Activated CD4-positive, alpha-beta T cell treated with anti-CD3 and anti-CD28 coated beads for 48 hours (primary cell): ENCODE measurements at places on chromosomes 5 and 9.

GRCh38 chr5:53358794-53359193, 121.6 kb upstream of the FST start:
- DNase-seq = no peak

GRCh38 chr5:155004138-155004744, 9.3 kb upstream of the KIF4B start:
- DNase-seq = peak; percentile 56

DNA sequence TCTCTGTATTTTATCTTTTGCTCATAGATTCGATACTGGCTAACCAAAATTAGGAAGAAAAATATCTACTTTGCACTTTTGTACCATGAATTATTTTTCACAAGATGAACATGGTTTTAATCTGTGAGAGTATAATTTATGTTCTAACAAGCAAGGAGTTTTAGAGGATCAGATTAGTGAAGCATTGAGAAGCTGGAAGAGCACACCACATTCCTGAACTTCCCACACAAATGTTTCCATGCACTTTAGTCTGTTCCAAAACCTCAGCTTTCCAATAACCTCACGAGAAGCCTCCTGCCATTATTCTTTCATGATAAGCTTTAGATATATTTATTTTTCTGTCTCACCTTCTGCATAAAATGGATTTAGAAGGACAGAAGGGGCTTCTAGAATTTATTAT, 98.7 kb upstream of the MPDZ start:
- no peak for DNase-seq

DNA sequence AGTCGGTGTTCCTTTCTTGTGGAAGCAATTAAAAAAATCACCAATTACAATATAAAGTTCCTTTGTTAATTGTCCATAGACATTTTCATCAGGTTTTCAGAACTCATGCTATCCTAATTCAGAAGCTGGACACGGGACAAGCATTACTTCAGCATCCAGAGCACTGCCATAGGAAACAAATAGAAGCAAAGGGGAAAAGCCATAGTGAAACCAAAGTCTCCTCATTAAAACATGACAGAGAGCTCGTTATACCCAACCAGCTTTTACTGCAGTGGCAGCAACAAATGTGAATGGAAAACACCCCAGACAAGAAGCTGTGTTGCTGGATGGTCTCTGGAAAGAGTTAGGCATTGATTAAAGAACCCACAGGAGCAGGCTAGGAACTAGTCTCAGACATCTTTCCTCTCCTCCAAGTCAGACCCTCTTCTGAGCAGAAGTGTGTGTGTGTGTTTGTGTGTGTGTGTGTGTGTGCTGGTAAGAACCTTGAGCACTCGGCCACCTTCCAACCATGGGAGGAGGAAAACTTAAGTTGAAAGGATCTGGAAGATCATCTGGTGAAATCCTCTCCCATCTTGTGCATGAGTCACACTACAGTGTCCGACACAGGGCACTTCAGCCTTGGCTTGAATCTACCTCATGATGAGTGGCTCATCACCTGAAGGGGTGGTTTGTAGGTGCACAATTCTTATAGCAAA, 162.6 kb upstream of the ADAMTS16 start:
- DNase-seq = no peak

GRCh38 chr9:71663216-71663615, 105.1 kb downstream of the CEMIP2 start:
- no peak for DNase-seq

DNA sequence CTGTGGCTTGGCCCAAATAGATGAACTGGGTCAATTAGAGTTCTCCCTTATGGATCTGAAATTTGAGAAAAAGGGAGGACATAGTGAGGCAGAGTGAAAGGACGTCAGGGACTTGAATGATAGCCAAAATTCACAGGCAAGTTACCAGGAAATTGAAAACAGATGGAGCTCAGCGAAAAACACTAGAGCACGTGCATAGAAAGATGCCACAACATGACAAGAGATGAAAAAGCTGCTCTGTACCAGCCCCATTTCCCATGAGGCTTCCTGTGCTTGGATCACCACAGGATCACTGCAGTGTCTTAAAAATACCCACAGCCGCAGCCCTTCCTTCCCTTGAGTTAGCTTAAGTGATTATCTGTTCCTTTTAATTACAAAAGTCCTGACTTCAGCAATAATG, 39.0 kb upstream of the HOMER1 start:
- DNase-seq = no peak

- no peak for DNase-seq
Observed at GRCh38 chr9:71620746-71621145, 147.6 kb downstream of the CEMIP2 start.

DNA sequence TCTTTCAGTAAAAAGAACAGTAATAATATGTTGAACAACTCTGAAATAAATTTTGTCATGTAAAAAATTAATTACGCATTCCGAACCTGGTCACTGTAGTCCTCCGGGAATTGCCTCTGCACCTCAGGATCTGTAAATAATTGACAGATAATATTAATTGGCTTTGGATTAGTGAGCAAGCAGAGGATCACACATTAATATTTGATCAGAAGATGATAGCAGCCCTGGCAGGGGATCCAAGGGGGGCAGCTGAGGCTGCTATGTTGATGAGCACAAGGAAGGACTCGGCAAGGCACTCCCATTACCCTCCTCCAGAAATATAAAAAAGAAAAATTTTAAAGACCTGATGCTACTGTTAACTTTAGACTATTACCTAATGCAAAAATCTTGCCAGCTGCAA, 137.4 kb downstream of the DENND1A start:
- DNase-seq = no peak

- DNase-seq = no peak
Observed at GRCh38 chr5:353612-354580, 32.4 kb downstream of the AHRR start.

- no peak for DNase-seq
Observed at GRCh38 chr5:107118184-107119019, 552.3 kb downstream of the EFNA5 start.

DNA sequence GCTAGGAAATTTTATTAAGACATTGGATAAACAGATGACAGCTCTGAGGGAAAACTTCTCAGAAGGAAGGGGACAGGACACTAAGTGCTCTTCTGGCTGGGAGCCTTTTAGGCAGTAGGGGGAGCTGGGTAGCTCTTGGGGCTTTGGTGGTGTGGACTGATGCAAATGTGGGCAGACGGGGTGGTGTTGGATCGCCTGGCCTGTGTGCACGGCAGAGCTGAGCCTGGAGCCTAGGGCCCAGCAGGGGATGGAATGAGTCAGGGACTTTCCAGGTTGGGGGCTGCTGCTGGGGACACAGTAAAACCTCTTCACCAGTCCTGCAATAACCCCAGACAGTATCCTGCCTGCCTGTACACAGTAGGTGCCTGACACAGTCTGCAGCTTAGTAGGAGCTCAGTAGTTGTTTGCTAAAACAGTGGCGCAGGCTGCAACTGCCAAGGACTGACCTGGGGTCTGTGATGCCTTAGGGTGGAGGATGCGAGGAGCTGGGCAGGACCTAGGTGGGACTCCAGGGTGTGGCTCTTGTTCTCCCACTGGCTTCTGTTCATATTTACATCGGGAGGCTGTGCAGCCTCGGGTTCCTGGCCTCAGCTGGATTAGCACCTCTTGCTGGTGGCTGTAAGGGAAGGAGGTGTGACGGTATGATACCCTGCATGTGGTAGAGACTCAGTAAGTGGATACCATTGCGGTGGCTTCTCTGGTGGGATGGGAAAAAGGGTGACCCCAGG, 83.8 kb downstream of the DAB2IP start:
- DNase-seq = peak; percentile 21

GRCh38 chr5:148540647-148541046, 113.7 kb downstream of the HTR4 start:
- DNase-seq = no peak

DNA sequence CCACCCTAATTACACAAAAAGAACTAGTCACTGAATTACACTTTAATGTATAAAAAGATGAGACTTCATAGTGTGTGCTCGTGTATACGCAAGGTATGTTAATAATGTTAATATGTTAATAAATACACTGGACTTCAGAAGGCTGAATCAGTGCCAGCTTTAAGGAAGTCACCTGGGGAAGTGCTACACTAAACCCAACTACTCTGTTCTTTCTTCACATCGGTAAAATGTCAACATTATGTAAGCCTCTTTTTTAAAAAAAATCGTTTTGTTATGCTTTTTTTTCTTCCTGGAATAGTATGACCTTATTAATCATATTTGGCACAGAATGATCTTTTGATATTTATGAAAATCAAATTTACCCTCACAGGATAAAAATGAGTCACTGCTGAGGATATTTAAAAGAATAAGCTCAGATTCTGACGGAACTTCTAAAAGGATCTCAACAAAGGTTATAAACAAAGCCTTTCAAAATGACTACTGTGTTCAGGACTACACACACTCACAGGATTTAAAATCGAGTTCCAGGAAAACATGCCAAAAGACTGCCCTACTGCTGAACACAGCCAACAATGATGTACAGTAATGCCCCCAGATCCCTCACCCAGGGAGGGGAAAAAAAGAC, 75.9 kb downstream of the AUH start:
- DNase-seq = no peak

DNA sequence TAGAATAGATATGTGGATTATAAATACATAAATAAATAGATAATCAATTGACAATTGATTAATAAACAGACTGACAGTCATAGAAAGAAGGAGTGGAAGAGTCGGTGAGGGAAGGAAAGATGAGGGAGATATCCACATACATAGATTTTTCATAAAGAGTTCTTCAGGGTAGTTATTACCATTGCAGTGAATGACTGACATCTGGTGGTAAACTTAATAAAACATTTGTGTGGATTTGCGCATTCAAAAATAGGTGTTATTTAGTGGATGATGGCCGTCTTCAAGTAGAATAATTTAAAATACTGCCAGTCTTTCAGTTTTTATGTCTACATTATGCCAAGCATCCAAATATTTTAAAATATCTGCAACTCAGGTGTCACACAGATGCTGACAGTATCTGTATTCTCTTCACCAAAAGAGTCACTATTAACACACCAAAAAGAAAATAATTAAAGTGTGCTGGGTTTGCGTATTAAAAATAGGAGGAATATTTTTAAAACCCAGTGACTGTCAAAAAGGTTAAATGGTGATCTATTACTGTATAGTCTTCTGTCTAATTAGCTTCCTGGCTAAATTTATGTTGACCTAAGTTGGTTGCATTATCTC, 78.8 kb downstream of the GIN1 start:
- no peak for DNase-seq

GRCh38 chr9:1709347-1709746, 305.8 kb upstream of the SMARCA2 start:
- DNase-seq = peak; percentile 4

- no peak for DNase-seq
Observed at GRCh38 chr5:173434270-173434669, 106.1 kb upstream of the STC2 start.

GRCh38 chr9:77647267-77648233, 572 bp downstream of the GNA14 start:
- peak; percentile 29 for DNase-seq

DNA sequence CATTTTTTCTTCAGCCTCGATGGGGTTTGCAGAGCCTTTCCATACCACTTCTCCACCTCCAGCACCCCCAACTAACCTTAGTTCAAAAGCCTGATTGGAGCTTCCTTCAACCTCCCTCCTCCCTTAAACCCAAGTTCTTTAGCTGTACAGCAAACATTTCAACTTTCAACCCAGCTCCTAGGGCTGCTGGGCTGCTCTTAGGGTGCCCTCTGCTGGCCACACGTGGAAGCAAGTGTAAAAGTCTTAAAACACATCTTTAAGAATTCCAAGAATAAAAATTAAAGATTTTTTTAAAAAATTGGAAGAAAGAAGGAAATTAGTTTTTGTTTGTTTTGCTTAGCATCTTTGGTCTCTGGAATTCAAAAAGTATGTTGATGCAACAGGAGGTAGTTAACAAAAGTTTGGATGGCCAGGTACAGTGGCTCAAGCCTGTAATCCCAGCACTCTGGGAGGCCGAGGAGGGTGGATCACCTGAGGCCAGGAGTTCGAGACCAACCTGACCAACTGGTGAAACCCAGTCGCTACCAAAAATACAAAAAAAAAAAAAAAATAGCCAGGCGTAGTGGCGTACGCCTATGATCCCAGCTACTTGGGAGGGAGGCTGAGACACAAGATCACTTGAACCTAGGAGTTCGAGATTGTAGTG, 15.5 kb upstream of the HSD17B3 start:
- DNase-seq = peak; percentile 64

GRCh38 chr5:98934546-98934945, 5.7 kb upstream of the CHD1 start:
- DNase-seq = no peak

DNA sequence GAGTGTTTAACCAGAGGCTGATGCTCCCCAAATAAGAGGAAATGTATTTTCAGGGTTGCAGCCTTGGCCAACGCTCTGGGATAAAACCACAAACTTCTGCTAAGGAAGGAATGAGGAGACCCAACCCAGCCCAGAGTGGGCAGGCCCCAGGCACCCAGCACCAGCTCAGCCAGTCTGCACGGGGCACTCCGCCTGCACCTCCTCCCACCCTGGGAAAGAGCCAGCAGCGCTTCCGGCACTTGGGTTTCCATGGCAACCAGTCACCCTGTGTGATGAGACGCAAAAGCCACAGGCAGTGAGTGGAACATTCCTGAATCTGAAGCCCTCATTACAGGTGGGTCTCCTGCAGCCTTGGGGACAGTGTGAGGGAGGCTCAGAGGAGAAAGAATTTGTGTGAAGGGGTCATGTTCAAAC, 85.2 kb upstream of the ZBTB43 start:
- peak; percentile 85 for DNase-seq

DNA sequence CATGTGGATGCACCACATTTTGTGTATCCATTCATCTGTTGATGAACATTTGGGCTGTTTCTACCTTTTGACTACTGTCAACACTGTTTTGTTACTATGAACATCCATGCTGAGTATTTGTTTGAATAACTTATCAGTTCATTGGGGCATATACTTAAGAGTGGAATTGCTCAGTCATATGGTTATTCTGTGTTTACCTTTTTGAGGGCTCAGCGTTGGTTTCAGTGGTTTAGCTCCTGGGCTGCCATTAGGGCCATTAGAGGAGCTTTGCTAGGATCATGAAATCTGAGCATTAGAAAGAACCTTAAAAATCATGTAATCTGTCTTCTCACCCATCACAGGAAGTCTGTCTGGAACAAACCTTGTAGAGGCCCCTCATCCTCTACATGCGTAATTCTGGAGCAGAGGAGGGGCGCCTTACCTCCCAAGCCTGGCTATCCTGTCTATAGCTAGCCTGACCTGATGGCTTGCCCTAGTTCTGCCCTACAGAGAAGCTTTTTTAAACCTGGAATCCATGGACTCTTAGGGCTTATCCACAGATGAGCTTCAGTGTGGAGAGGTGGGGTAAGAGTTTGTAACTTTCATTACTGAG, 92.9 kb downstream of the PDZD2 start:
- DNase-seq = no peak

DNA sequence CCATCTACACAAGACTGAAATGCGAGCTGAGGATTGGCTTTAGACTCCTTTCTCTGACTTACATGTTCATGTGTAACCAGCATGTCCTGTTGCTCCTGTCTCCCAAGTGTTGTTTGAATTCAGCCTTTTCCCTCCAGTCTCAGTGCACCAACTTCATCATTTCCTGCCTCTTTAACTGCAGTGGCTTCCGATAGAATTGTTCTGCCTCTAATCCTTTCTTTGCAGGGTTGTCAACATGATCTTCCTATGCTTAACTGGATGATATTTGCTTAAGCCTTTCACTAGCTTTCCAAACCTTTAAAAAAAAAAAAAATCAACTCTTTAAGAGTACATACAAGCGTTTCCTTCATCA, 6.7 kb upstream of the FYB1 start:
- DNase-seq = no peak
